ENCODE measurements at places on chromosomes 4 and X. TPM values are rescaled to one million over a fixed set of nuclear protein-coding genes. Genes with fewer than 3 reads are reported as not detected.

Gene MAGEE1
- total RNA-seq: 0.24 TPM

Gene CCDC120
- total RNA-seq: 1.7 TPM

Gene ZAR1
- total RNA-seq: 0.48 TPM

Gene RTL3
- total RNA-seq: 0.24 TPM

Gene ZNF141
- 41.7 TPM for total RNA-seq

Gene CPE
- 151 TPM for total RNA-seq

Gene ZCCHC12
- not detected for total RNA-seq

DNA sequence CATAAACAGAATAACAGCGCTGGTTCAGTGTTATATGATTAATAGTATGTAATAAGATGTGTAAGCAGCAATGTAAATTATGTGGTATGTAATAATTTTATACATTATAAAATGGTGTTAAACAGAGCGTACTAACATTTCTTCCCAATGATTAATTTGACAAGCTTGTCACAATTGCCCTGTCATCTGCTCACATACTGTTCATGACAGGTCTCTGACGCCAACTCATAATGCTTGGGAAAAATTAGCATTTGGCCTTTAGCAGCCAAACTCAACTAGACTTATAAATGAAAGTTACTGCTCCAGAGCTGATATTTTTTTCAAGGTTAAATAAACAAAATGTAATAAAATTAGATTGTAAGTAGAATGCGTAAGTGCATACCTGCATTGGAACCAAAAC, 246.8 kb downstream of the TRAM1L1 start:
- DNase-seq: no peak

DNA sequence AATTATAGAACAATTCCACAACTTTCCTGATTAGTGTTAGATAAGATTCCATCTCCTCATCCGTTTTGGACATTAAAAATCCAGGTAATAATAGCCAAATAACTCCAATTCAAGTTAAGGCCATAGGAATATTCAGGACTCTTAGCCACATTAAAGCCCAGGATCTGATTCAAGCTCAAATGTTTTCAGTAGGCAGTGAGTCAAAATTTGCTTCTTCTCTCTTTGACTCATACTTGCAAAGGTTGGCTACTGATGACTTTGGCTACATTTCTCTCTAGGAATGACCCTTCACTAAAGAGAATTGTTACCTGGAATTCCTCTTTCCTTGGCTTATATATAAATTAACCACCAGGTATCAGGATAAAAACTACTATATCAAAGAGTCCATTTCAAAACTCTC, 354.9 kb upstream of the HS3ST1 start:
- DNase-seq: no peak

DNA sequence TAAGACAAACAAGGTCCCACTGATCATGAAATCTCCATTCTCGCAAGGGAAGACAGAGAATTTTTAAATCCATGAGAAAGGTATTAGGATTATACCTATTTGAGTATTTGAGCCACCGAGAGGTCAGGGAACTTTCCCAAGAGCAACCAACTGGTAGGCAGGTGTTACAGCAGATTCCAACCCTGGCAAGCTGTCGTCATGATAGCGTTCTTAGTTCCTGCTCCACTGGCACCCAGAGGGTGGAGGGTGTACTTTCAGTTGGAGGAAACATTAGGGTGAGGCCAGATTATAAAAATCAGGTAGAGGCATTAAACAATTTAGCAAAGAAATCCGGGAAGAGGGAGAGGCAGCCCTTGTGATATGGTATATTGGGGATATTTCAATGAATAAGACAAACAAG, 23.3 kb downstream of the COQ2 start:
- no peak for DNase-seq

GRCh38 chr4:168516841-168517240, 20.0 kb downstream of the PALLD start:
- DNase-seq: no peak

DNA sequence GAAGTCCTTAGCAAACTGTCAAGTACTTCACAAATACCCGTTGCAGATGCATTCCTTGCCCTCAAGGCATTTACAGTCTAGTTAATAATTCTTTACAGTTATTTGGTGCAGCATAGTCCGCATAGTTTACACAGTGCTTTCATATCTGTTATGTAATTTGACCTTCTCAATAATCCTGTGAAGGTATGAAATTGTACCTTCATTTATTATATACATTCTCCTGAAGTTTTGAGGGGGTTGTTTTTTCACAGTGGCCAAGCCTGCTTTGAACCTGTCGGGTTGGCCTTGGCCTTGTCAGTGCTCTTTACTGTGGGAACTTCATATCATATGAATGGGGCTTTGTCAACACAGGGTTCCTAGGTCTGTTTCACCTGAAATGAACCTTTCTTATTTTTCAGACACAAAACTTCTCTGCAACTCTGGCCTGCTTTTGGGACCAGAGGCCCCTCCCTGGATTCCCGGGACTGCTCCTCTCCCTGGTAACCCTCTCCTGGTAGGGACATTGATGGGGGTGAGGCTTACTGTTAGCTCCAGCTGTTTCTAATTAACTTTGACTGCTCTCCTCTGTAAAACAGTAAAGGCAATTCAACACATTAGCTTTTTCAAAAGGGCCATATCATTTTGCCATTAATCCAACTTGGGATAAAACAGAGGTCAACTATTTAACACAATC, 9.1 kb downstream of the IGFBP7 start:
- no peak for DNase-seq

DNA sequence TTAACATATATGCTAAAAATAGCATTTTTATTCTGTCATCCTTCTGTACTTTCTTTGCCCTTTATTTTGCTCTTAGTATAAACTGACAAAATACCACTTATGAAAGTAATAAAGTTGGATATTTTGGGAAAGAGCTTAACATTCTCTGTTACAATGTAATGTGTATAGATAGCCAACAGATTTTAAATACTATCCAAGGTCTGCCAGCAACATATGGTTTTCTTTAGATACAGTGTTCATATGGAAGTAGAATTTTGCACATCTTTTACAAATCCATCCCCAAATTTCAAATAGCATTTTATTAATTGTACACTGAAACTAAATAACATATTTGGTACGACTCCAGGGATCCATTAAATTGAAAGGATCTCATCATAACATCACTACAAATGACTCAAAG, 268.6 kb upstream of the PCDH18 start:
- no peak for DNase-seq

- DNase-seq: peak; percentile 23
Observed at GRCh38 chr4:105088110-105088879, 58.4 kb upstream of the TET2 start.

GRCh38 chr4:121457278-121457875, 76.6 kb upstream of the QRFPR start:
- no peak for DNase-seq

- no peak for DNase-seq
Observed at GRCh38 chr4:167943872-167944505, 148.3 kb upstream of the ANXA10 start.

DNA sequence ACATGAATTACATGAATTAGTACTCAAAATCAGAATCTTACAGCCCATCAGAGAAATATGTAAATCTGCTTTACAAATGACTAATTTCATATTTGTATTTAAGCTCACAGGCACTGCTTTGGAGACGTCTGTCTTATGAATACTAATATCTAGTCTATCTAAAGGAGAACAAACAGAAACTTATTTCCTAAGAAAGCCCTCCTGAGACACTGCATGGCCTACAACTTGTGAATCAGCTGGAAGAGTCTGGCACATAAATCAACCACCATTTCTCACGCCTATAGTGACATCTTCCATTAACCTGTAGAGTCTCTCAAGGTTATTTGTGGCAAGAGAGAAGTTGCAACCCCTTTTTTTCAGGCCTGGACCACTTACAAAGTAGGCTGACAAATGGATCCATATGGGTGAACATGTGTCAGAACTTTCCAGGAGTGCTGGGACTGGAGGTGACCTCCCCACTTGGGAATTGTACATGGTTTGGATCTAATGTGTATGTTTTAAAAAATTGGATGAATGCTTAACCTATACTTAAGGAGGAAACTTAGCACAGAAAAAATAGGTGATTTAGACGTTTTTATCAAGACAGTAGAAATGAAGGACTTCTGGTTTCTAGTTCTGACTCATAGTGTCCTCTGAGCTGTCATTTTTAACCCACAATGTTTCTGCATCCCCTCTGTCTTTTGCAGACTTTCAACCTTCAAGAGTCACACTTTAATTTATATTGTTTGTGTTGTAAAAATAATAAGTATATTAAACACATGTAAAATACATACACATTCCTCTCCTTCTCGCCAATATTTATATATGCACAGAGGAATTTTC, 83.2 kb upstream of the ARHGAP24 start:
- no peak for DNase-seq

GRCh38 chr4:66328803-66329574, 658.7 kb upstream of the EPHA5 start:
- no peak for DNase-seq

DNA sequence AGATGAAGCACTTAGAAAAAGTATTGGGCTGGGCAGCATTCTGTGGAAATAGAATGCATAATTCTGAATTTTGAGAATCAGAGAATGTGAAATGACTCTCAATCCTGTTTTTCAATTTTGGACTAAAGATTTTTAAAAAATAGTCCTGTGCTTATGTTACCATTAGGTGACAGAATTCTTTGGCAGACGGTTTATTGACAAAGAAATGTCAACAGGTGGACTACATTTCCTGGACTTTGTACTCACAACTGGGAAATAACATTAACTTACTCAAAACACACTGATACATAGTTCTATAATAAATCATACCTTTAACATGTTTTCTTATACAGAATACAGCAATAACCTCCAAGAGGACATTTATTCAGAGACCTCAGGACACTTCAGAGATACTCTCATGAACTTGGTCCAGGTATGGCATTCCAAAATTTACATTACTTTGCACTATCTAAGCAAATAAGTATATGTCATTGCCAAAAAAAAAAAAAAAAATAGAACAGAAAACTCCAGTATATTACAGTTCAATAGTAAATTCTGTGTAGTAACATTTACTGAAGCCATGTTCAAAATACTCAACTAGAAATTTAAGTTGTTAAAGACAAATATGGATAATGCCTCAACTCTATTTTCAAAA, 72.7 kb downstream of the ANXA10 start:
- DNase-seq: no peak

- no peak for DNase-seq
Observed at GRCh38 chrX:142299406-142299805, 94.3 kb upstream of the MAGEC2 start.

- no peak for DNase-seq
Observed at GRCh38 chr4:27343411-27343810, 482.8 kb downstream of the STIM2 start.

DNA sequence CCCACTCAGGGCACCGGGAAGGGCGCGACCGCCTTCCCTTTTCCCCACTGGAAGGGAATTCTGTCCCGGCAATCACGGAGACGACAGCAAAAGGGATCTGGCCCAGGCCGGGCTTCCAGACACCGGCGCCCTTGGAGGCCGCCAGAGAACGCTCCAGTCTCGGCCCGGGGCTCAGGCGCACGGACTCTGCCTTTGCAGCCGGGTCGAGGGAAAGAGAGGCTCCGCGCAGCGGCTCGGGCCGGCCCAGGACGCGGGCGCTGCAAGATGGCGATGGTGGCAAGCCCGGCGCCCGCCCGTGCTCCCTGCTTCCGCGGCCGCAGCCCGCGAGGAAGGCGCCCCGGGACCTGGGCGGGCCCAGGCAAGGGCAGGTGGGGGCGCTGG, 1.1 kb downstream of the CTBP1 start:
- DNase-seq: peak; percentile 9

- no peak for DNase-seq
Observed at GRCh38 chr4:1948892-1949436, 59.8 kb downstream of the NELFA start.

DNA sequence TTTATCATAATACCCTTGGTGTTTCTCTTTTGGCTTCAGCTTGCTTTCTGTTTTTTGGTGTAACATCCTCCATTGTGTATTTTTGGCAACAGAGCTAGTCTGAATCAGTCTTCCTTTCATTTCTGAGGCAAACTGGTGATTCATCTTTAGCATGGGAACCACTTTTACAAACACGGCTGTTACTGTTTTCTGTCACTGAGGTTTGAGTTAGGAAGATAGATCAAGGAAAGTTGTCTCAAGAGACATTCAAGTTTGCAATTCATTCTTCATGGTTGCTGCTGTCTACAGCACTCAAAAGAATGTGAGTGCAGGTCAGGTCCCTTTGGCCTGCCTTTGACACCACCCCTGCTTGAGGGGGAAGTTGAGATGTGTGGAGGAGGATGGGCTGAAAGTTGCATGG, 36.3 kb downstream of the IL21 start:
- DNase-seq: peak; percentile 78

DNA sequence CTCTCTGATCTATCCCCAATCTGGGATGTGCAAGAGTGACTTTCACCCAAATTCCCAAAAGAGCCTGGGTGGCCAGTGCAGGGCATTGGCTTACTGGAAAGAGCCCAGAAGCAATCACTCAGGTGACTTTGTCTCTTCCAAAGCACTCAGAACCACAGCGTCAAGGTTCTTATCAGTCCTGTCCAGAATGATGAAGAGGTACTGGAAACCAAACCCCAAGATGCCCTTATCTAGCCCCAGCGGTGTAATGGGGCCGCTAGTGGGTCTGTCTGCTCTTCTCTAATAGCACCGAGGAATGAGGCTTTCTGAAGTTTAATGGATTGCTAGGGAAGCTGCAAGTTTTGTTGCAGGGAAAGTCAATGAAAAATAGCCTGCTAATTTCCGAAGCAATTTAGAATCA, 21.6 kb downstream of the CLNK start:
- no peak for DNase-seq

- no peak for DNase-seq
Observed at GRCh38 chr4:122692641-122693520, 39.6 kb upstream of the BBS12 start.

DNA sequence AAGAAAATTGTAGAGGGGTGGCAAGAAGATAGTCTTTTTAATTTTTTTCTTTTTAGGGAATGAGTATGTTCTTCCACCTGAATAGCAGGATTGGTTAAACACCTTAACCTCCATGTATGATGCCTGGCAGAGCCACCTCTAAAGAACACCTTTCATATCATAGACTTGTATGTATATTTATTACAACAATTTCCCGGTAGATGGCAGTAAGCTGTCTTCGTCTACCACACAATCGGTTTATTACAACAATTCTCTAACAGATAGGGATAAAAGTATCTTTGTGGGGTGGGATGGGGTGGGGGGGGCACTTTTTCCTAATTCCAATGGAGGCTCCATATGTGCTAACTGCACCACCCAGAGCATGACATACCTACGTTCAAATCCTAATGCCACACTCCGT, 255.5 kb downstream of the LDB2 start:
- no peak for DNase-seq

DNA sequence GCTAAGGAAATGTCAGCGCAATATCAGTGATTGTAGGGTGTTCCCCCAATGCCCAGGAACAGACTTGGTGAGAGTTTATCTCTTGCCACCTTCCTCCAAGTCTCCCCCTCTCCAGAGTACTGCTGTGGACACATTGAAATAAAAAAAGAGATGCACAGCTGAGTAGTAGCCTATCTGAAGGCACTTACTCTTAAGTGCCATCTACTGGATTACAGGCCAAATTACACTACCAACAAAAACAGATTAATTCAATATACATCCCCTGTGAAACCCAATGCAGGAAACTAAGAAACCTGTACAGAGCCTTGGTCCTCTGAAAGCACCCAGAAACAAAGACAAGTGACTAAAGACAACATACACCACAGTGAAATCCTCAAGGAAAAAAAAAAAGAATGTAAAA, 460.3 kb downstream of the ZIC3 start:
- DNase-seq: no peak

Data from umbilical cord (tissue), 2 donors.